A549 treated with AZD2906 at 1 μM for 4 hours (cell line): ENCODE measurements at places on chromosomes 2 and 18. TPM values are rescaled to one million over a fixed set of nuclear protein-coding genes. Genes with fewer than 3 reads are reported as not detected.

The RAB17 gene
- 0.14 to 0.43 TPM (median 0.28 TPM) in 5 replicates for total RNA-seq

The SERPINB4 gene
- total RNA-seq: 0.06 to 0.17 TPM (median 0.10 TPM) in 5 replicates

The PARD6G gene
- total RNA-seq: 1.4 to 3.5 TPM (median 3.4 TPM) in 5 replicates

The ST8SIA5 gene
- total RNA-seq: 0.07 TPM in 1 of 5 replicates, not detected in the others

The LYPD1 gene
- total RNA-seq: 13.7 to 20.5 TPM (median 15.7 TPM) in 5 replicates

The POTEC gene
- total RNA-seq: not detected in 5 replicates

The RAB11FIP5 gene
- 31.9 to 35.0 TPM (median 33.3 TPM) in 5 replicates for total RNA-seq

The SNX17 gene
- 135 to 144 TPM (median 142 TPM) in 5 replicates for total RNA-seq

The TTR gene
- total RNA-seq: 0.27 to 0.42 TPM (median 0.30 TPM) in 3 of 5 replicates, not detected in the others

The CYBRD1 gene
- 24.8 to 32.5 TPM (median 30.7 TPM) in 5 replicates for total RNA-seq

The ATOH8 gene
- total RNA-seq: 19.8 to 30.1 TPM (median 27.1 TPM) in 5 replicates

The AKAIN1 gene
- total RNA-seq: not detected in 5 replicates

The DSG1 gene
- not detected in 5 replicates for total RNA-seq

The FRZB gene
- total RNA-seq: 0.04 to 0.13 TPM (median 0.11 TPM) in 5 replicates

The CPLX4 gene
- not detected in 5 replicates for total RNA-seq

The TRIM43 gene
- total RNA-seq: 0.07 to 0.23 TPM (median 0.09 TPM) in 4 of 5 replicates, not detected in the other

The C2orf66 gene
- 0.03 to 0.09 TPM (median 0.08 TPM) in 5 replicates for total RNA-seq

The PLEK gene
- not detected in 5 replicates for total RNA-seq

The OSBPL1A gene
- total RNA-seq: 13.2 to 20.4 TPM (median 15.3 TPM) in 5 replicates

The MOGAT1 gene
- total RNA-seq: not detected in 5 replicates

The APLF gene
- 0.48 to 0.61 TPM (median 0.56 TPM) in 5 replicates for total RNA-seq

The DDX18 gene
- 59.0 to 78.4 TPM (median 60.9 TPM) in 5 replicates for total RNA-seq

The UGT1A5 gene
- total RNA-seq: 0.03 to 0.09 TPM (median 0.05 TPM) in 3 of 5 replicates, not detected in the others

The CTDP1 gene
- total RNA-seq: 14.2 to 17.1 TPM (median 15.9 TPM) in 5 replicates

The SLC9A4 gene
- not detected in 5 replicates for total RNA-seq

The SOS1 gene
- total RNA-seq: 12.7 to 16.8 TPM (median 14.6 TPM) in 5 replicates
